ENCODE measurements at places on chromosomes 4 and X.

DNA sequence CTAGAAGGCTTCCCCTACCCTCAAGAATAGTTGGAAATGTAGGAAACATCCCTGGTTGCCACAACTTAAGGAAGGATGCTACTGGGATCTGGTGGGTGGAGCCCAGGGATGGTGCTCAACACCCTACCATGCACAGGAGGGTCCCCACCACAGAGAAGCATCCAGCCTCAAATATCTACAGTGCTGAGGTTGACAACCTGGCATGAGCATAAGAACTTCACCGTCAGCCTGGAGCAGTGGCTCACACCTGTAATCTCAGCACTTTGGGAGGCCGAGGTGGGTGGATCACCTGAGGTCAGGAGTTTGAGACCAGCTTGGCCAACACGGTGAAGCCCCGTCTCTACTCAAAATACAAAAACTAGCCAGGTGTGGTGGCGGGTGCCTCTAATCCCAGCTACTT is 24.0 kb upstream of the ASMTL start:
- no peaks in the 10 kb centered on the region for H3K27me3 ChIP-seq
- H3K36me3 ChIP-seq: peaks cover 3% of the 10 kb centered on the region
- no peak overlapping the region for H3K27ac ChIP-seq
- no peak overlapping the region for H3K4me3 ChIP-seq
- no peak for DNase-seq

DNA sequence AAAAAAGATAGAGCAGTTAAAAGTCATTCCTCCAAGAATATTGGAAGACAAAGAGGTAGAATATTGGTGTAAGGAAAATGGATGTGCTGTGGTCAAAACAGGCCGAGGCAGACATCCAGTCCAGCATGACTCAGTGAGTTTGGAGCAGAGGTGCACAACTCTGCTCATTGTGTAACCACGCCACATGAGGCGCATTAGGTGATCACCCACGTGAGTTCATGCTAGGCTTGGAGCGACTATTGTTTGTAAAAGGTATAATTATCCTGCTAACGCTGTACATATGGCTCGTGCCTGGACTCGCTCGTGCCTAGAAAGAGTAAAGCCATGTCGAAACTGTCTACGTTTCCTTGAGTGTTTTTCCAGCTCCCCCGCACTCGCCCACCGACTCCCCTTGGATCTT is 23.9 kb downstream of the C4orf54 start:
- H3K4me1 ChIP-seq: no peaks in the 10 kb centered on the region
- H3K27me3 ChIP-seq: no peaks in the 10 kb centered on the region
- no peaks in the 10 kb centered on the region for H3K36me3 ChIP-seq
- DNase-seq: no peak

GRCh38 chr4:124202099-124202498 is 510.4 kb downstream of the ANKRD50 start:
- H3K27ac ChIP-seq: no peak overlapping the region
- no peaks in the 10 kb centered on the region for H3K36me3 ChIP-seq
- DNase-seq: no peak
- no peaks in the 10 kb centered on the region for H3K4me1 ChIP-seq
- H3K4me3 ChIP-seq: no peak overlapping the region

DNA sequence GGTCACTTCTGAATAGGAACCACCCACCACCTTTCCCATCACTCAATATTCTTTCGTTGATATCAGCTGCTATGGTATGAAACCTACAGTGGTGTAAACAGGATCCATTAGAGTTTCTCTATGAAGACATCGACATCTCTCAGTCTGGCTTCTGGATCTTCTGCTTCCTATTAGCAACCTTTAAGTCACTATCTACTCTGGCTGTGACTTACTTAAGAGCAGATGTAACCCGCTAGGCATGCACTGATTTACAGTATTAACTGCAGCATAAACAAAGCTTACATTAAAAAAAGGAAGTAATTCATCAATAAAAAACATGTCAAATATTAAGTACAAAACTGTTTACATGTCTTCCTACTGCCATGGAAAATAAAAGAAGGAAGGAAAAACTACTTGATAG is 96.4 kb downstream of the ANAPC10 start:
- H3K4me1 ChIP-seq: no peaks in the 10 kb centered on the region
- DNase-seq: no peak
- H3K4me3 ChIP-seq: no peak overlapping the region
- peaks cover 16% of the 10 kb centered on the region for H3K36me3 ChIP-seq
- no peaks in the 10 kb centered on the region for H3K27me3 ChIP-seq

DNA sequence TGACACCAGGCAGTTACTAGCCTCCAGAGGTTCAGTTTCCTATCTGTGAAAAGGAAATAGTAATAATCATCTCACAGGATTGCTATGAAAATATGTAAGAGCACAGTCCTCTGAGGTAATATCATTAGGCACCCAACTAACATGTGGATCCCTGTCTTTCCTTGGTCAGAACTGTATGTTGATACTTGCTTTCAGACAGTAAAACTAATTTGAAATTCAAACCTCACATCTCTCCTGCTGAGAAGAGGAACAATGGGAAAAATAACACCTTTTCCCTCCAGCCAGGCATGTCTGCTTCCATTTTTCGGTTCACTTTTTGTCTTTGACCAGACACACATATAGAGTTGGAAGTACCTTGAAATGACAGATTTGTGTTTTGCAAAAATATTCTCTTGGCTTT is 262.7 kb downstream of the IL15 start:
- H3K36me3 ChIP-seq: no peaks in the 10 kb centered on the region
- peaks cover 8% of the 10 kb centered on the region for H3K4me1 ChIP-seq
- H3K27ac ChIP-seq: no peak overlapping the region
- H3K27me3 ChIP-seq: no peaks in the 10 kb centered on the region
- no peak overlapping the region for H3K4me3 ChIP-seq
- DNase-seq: no peak

GRCh38 chr4:140344621-140345020 is 28.8 kb upstream of the SCOC start:
- H3K4me1 ChIP-seq: peaks cover 12% of the 10 kb centered on the region
- no peaks in the 10 kb centered on the region for H3K27me3 ChIP-seq
- no peak overlapping the region for H3K4me3 ChIP-seq
- H3K36me3 ChIP-seq: no peaks in the 10 kb centered on the region
- no peak overlapping the region for H3K27ac ChIP-seq
- no peak for DNase-seq

- no peak for DNase-seq
- no peaks in the 10 kb centered on the region for H3K27me3 ChIP-seq
- H3K27ac ChIP-seq: no peak overlapping the region
- no peak overlapping the region for H3K4me3 ChIP-seq
- H3K36me3 ChIP-seq: no peaks in the 10 kb centered on the region
Measured at GRCh38 chr4:156779774-156780173, 191.8 kb downstream of the PDGFC start.

DNA sequence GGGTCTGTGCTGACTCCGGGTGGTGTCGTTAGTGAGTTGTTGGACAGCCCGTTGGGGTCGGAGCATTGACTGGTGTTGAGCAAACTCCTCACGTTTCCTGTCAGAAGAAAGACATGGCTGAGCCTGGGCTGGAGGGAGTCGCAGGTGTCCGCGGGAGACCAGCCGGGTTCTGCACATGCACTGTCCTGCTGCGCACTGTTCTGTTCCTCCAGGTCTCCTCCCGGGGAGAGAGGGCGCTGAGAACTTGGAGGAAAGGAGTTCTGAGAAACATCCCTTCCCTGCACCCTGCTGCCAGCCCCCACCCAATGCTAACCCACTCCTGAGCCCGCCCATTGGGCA is 1.1 kb downstream of the ZNF141 start:
- no peak for DNase-seq
- peaks cover 8% of the 10 kb centered on the region for H3K4me1 ChIP-seq

GRCh38 chrX:27987862-27988646 is 6.8 kb upstream of the DCAF8L1 start:
- DNase-seq: no peak
- H3K4me3 ChIP-seq: no peak overlapping the region
- no peaks in the 10 kb centered on the region for H3K4me1 ChIP-seq
- no peaks in the 10 kb centered on the region for H3K36me3 ChIP-seq

DNA sequence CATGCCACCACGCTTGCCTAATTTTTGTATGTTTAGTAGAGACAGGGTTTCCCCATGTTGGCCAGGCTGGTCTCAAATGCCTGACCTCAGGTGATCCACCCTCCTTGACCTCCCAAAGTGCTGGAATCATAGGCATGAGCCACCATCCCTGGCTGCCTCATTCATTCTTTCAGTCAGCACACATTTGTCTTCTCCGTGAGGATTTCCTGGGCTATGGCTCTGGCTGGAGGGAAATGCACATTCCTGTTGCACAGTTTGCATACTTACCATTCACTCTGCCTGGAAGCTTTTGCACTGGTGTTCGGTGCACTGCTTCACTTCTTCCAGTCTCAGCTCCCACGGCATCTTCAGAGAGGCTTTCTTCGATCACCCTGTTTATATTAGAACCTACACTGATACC is 267.8 kb downstream of the STIM2 start:
- H3K27ac ChIP-seq: no peak overlapping the region
- no peaks in the 10 kb centered on the region for H3K27me3 ChIP-seq
- H3K4me1 ChIP-seq: peaks cover 18% of the 10 kb centered on the region
- H3K4me3 ChIP-seq: no peak overlapping the region
- H3K36me3 ChIP-seq: peaks cover 5% of the 10 kb centered on the region

DNA sequence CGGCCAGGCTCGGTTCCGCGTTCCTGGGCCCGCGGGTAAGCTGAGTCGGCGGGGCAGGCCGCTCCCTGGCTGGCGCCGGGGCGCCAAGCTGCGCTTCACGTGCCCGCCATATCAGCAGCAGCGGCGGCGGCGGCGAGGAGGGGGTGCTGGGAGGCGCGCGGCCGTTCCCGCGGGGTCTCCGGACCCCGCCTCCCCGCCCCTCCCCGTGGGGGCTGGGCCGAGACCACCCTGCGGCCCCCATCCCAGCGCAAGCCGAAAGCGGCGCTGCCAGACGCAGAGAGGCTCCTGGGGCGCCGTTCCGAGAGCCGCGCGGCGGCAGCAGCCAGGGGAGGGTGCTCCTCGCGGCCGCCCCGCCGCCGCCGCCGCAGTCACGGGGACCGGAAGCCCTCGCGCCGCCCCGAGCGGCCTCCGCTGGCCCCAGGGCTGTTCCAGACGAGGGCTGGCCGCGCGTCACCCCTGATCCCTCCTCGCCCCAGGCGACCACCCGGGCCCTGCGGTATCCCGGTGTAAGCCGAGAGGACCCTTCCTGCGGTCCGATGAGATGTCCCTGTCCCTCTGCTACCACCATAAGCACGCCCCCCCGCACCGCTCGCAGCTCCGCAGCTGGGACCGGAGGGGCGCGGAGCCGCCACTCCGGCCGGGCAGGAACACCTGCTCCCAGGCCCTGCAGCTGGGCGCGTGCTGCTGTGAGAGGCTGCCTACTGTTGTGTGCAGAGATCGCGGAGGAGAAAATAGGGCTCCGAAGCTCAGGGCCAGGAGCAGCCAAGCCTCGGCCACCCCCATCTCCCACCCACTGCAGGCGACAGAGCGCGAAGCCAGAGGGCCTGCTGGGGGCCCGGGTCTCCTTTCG is 7.5 kb upstream of the BCOR start:
- peaks cover 42% of the 10 kb centered on the region for H3K27me3 ChIP-seq
- no peak overlapping the region for H3K27ac ChIP-seq

DNA sequence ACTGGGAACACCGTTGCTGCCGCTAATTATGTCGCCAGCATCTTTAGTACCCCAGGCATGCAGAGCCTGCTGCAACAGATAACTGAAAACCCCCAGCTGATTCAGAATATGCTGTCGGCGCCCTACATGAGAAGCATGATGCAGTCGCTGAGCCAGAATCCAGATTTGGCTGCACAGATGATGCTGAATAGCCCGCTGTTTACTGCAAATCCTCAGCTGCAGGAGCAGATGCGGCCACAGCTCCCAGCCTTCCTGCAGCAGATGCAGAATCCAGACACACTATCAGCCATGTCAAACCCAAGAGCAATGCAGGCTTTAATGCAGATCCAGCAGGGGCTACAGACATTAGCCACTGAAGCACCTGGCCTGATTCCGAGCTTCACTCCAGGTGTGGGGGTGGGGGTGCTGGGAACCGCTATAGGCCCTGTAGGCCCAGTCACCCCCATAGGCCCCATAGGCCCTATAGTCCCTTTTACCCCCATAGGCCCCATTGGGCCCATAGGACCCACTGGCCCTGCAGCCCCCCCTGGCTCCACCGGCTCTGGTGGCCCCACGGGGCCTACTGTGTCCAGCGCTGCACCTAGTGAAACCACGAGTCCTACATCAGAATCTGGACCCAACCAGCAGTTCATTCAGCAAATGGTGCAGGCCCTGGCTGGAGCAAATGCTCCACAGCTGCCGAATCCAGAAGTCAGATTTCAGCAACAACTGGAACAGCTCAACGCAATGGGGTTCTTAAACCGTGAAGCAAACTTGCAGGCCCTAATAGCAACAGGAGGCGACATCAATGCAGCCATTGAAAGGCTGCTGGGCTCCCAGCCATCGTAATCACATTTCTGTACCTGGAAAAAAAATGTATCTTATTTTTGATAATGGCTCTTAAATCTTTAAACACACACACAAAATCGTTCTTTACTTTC is 1.8 kb downstream of the UBQLN2 start:
- H3K27me3 ChIP-seq: no peaks in the 10 kb centered on the region
- H3K4me1 ChIP-seq: no peaks in the 10 kb centered on the region
- no peak for DNase-seq
- peak overlapping the region; percentile 83 for H3K4me3 ChIP-seq

GRCh38 chr4:1402021-1402515 is 4.2 kb downstream of the NKX1-1 start:
- no peaks in the 10 kb centered on the region for H3K4me1 ChIP-seq
- no peak overlapping the region for H3K27ac ChIP-seq
- H3K4me3 ChIP-seq: no peak overlapping the region
- H3K36me3 ChIP-seq: peaks cover 7% of the 10 kb centered on the region

- H3K4me1 ChIP-seq: no peaks in the 10 kb centered on the region
- H3K4me3 ChIP-seq: no peak overlapping the region
- DNase-seq: no peak
- peaks cover 5% of the 10 kb centered on the region for H3K36me3 ChIP-seq
- no peak overlapping the region for H3K27ac ChIP-seq
- peaks cover 17% of the 10 kb centered on the region for H3K27me3 ChIP-seq
Measured at GRCh38 chr4:20248155-20248558, 3.5 kb upstream of the SLIT2 start.

GRCh38 chrX:101195442-101196173 is 24.0 kb upstream of the DRP2 start:
- no peak overlapping the region for H3K4me3 ChIP-seq
- no peak for DNase-seq
- no peaks in the 10 kb centered on the region for H3K4me1 ChIP-seq
- H3K36me3 ChIP-seq: peaks cover 3% of the 10 kb centered on the region
- no peaks in the 10 kb centered on the region for H3K27me3 ChIP-seq

- DNase-seq: no peak
- no peak overlapping the region for H3K27ac ChIP-seq
- H3K36me3 ChIP-seq: peaks cover 13% of the 10 kb centered on the region
- no peaks in the 10 kb centered on the region for H3K4me1 ChIP-seq
- no peak overlapping the region for H3K4me3 ChIP-seq
Measured at GRCh38 chrX:18278449-18278848, 57.8 kb upstream of the BEND2 start.

- no peak for DNase-seq
- no peak within 1 kb of the TSS for H3K27ac ChIP-seq
- H3K27me3 ChIP-seq: peaks cover 21% of the 10 kb centered on the region
- H3K36me3 ChIP-seq: no peaks in the 10 kb centered on the region
Measured at GRCh38 chrX:130110379-130111219, at the start of gene ELF4. Gene ELF4 (minus strand): TSS chrX:130110497. CDS start chrX:130081330, 29,167 bp downstream.

- DNase-seq: no peak
- H3K4me3 ChIP-seq: no peak overlapping the region
- no peaks in the 10 kb centered on the region for H3K4me1 ChIP-seq
- H3K27me3 ChIP-seq: no peaks in the 10 kb centered on the region
- no peak overlapping the region for H3K27ac ChIP-seq
- no peaks in the 10 kb centered on the region for H3K36me3 ChIP-seq
Measured at GRCh38 chr4:169341490-169341889, 70.7 kb upstream of the SH3RF1 start.

- H3K27ac ChIP-seq: no peak overlapping the region
- peaks cover 2% of the 10 kb centered on the region for H3K4me1 ChIP-seq
- no peaks in the 10 kb centered on the region for H3K27me3 ChIP-seq
- no peaks in the 10 kb centered on the region for H3K36me3 ChIP-seq
- H3K4me3 ChIP-seq: no peak overlapping the region
- DNase-seq: no peak
Measured at GRCh38 chr4:166499820-166500219, 626.8 kb downstream of the TLL1 start.
